Stimulated activated CD4-positive, alpha-beta T cell treated with anti-CD3 and anti-CD28 coated beads, TNF-alpha, amount 100 ng/mL, for 24 hours (primary cell): ENCODE measurements at places on chromosomes 2 and 18.

DNA sequence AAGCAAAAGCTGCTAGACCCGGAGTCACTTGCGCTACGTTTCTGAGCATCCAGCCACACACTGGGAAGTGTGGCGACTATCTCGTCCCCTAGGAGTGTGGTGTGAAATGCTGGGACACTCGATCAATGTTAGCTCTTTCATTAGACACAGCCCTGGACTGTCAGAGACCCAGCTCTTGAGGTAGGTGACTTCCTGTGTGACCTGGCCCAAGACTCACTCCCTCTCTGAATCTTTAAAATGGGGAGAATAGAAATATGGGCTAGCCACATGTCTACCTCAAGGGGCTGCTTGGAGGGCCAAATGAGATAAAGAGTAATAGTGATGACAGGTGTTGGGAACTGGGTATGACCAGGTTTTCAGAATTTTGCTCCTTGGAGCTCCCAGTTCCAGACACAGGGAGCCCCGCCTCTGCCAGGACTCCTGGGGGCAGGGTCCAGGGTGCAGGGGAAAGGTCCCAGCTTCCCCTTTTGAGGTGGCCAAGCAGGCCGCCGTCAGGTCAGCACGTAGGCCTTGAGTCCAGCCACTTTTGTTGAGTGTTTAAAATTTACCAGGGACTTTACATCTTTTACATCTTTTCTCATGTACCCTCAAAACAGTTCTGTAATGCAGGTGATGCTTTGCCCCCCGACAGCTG lies 36.0 kb downstream of the CTIF start:
- no peak for DNase-seq

DNA sequence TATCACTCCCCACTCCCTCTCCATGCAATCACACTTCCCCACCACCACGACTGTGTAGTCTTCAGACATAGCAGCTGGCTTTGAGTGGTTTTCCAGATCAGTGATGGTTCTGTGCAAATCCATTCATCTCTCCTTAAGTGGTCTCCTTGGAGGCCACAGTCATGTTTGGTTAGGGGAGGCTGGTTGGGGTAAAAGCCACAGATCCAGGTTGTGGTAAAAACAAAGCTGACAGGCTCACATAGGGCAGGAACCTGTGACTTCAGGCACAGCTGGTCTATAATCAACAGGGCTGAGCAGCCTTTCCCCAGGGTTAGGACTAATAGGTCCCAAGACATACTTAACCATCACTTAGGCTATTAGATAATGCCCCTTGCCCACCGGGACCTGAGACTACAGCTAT lies 46.2 kb upstream of the FZD7 start:
- DNase-seq = no peak

GRCh38 chr18:13280070-13280795 lies 61.7 kb downstream of the LDLRAD4 start:
- no peak for DNase-seq

DNA sequence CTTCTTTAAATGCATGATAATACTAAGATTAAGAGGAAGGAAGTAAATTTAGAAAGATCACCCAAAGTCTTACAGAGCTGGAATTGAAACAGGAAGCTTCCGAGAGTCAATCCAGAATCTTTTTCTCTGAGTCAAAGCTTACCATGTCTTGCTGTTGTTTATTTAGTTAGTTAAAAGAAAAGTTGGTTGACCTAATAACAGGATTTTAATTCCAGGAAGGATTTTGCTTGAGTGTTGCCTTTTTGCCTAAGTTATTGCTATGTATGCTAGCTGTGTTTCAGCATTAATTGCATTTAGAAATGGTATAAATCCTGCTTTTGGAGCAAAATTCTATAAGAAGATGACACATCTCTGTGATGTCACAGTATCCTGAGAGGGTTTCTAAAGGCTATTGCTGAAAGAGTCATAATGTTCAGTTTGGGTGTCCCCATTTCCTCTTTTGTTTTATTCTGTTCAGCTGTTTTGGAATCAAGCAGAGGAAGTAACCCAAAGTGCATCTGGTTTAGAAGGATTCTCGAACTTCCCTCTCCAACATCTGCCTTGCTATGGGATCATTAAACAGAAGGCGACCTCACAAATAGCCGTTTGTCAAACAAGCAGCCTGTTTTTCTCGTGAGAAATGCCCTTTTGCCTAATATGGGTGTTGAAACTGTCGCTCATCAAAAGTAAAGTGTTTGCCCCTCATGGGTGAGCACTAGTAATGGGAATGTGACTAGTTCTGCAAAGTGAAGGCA lies 271.5 kb upstream of the MMADHC start:
- no peak for DNase-seq

DNA sequence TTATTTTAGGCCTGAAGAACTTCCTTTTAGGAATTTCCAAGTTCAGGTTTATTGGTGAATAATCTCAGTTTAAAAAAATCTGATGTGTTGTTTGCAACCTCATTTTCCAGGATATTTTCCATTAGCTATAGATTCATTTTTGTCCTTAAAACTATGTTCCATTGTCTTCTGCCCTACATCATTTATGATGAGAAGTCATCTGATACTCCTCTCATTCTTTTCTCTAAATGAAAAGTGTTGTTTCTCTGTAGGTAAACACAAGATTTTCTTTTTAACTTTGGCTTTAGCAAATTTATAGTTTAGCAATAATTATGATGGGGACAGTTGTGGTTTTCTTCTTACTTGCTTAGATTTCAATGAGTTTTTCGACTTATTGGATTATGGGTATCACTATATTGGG lies 427.3 kb downstream of the DCDC2C start:
- no peak for DNase-seq

DNA sequence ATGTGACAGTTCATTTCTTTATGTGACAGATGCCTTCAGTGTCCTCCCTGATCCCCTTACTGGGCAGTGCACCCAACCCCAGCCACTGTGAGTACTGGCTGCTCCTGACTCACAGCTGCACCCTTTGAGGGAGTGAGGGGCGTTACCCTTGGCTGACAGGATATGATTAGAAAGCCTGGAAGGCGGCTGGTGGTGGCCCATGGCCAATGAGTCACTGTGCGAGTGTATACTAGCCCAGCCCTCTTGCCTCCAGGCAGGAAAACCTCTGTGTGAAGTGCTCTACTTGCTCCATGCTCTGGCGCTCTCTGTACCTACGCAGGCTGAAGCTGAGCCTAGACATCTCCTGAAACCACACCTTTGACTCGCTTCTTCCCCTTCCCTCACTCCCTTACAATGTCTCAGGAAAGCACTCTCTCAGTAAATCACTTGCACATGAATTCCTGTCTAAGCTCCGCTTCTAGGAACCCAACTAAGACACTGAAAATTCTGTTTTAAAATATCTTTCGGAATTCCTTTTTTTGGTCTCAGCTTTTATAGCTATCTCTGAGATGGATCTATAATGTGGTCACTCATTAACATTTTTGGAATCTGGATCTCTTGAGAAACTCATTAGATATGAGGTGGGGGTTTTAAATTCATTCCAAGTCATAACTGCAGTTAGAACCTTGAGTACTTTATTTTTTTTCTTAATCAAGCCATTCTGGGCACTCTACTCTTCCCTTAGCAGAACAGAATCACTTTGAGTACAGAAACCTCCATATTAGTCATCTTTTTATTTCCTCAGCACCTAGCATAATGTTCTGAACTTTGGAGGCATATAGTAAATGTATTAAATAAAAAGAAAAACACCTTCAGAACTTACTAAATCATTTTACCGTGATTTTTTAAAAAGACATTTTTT lies 25.3 kb upstream of the STAM2 start:
- peak; percentile 30 for DNase-seq

- DNase-seq = no peak
These were observed 160.7 kb downstream of the RAB3GAP1 start for GRCh38 chr2:135212757-135213156.
